ENCODE measurements at places on chromosomes 16 and 17.

DNA sequence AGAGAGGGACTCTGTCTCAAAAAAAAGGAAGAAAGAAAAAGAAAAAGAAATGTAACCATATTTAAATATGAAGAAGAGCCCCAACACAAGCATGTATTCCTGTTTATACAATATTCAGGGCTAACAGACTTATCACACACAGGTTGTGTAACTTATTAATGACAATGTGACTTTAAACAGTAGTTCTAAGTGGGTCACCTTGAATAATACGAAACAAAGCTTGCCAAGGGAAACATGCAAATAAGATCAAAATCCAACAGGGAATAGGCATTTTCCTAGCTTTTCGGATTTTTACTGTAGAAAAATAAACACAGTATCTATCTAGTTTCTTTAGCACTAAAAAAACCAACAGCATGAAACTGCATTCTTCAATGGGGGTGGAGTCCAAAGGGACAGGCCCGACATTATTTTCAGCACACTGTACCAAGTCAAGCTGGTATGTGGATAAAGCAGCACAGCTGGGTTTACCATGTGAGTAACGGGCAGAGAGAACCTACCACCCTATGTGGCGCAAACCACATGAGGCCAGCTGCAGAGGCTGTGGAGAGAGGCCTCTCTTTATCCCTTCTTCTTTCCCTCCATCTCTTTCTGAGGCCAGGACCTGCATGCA, 45.3 kb downstream of the TOM1L2 start:
- no peak for DNase-seq

- DNase-seq: no peak
Observed at GRCh38 chr16:51034481-51035109, 116.5 kb downstream of the SALL1 start.

DNA sequence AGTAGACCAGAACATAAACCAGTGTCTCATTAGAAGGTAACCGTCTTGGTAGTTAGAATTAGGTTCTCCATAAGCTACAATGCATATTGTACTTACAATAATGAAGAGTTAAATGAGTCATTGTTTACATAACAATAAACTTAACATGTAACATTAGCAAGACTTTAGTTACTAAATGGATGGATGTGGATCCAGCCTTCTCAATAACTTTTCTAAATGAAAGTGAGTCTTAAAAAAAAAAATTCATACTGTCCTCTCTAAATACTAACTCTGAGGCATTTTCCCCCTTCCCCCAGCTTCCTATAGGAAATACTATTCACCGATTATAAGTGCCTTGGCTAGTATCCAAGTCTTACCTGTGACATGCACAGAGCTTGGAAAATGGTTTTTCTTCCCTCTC, 155.3 kb downstream of the CYB561 start:
- no peak for DNase-seq

DNA sequence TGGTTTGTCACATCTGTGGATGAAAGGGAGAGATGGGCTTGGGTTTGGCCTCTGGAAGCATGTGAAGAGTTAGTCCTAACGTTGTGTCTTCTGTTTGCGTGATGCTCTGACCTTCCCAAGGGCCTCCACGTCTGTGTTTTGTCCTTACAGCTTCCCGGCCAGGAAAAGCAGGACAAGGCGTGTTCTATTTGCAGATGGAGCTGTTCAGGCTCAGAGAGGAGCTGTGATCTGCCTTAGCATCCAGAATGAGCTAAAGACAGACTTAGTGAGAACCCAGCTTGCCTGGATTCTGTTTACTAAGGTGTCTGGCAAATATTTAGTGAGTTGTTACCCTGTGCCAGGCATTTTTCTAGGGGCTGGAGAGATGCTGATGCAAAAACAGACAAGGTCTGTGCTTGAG, 282.1 kb downstream of the CBLN1 start:
- DNase-seq: no peak

DNA sequence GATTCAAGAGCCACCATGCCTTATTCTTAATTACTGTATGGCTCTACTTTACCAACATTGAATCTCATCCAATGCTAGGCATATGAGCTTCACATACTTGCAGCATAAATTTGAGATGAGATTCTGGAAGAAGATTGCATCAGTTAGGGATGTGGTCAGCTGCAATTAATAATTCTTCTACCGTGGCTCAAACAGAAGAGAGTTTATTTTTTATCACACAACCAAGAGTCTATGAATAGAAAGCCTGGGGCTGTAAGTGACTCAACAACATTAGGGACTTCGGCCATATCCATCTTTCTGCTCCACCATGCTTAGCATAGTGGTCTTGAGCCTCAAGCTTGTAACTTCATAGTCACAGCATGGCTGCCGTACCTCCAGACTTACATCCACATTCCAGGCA, 179.4 kb upstream of the IRX6 start:
- DNase-seq: no peak

- peak; percentile 59 for DNase-seq
Observed at GRCh38 chr17:15262291-15263205, 2.6 kb downstream of the PMP22 start.

DNA sequence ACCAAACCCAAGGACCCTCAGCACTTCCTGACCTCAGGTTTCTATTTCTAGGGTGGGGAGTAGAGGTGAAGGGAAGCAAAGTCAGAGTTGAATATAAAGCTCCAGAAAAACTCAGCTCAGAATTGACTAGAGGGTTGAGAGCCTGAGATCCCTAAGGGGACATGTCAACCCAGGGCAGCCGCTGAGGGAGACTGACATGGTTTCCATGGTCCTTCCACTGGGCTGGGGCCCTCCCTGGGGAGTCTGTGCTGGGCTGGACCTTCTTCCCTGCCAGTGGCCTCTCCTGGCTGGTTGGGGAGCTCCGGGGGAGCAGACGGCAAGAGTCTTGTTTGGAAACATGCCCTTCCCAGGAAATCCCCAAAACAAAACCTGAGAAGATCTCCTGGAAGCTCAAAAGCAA, 121.3 kb downstream of the METRNL start:
- DNase-seq: peak; percentile 8

DNA sequence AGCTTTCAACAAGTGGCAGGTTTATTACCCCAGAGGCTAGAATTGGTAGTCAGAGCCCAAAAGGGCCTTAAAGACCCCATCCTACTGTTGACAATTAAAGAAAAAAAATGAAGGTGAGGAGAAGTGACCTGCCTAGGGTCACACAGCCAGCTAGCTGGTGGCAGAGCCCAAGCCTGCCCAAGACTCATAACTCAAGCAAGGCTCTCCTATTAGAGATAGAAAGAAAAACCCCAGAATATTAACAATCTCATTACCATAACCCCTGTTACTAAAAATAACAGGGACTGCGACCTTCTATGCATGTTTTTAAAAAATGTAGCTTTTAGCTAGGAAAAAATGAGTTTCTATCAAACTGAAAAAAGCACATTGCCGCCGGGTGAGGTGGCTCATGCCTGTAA, 14.0 kb downstream of the HSPB9 start:
- no peak for DNase-seq

DNA sequence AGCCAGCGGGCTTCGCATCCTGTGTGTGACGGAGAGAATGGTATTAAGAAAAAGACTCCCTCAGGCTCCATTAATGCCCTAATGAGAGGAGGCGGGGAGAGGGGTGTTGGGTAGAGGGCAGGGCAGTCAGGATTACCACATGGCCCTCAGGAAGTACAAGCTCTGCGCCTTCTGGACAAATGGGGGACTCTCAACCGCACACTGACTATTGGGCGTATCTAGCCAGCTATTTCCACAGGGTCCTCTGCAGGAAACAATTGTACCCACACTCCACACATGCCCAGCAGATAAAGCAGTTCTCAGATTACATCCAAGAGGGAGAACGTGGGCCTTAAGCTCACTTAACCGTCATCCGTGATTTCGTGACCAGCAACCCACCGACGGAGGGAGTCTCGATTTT, 14.7 kb downstream of the NXN start:
- DNase-seq: no peak

DNA sequence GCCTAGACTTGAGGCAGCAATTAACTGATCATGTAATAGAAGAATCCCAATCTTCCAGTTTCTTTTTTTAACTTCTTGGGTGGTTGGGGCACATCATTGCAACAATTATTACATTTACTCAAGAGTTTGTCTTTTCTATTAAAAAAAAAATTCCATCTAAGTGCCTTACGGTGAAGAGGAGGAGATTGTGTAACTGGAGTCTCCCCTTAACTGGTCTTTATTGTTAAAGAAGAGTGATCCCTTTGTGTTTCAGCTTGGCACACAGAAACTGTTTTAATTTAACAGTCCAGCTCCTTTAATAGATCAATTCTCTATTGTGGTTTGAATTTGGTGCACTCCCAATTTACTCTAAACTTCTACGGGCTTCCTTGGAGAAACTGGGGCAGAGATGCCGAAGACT, 75.2 kb downstream of the FTO start:
- DNase-seq: no peak

DNA sequence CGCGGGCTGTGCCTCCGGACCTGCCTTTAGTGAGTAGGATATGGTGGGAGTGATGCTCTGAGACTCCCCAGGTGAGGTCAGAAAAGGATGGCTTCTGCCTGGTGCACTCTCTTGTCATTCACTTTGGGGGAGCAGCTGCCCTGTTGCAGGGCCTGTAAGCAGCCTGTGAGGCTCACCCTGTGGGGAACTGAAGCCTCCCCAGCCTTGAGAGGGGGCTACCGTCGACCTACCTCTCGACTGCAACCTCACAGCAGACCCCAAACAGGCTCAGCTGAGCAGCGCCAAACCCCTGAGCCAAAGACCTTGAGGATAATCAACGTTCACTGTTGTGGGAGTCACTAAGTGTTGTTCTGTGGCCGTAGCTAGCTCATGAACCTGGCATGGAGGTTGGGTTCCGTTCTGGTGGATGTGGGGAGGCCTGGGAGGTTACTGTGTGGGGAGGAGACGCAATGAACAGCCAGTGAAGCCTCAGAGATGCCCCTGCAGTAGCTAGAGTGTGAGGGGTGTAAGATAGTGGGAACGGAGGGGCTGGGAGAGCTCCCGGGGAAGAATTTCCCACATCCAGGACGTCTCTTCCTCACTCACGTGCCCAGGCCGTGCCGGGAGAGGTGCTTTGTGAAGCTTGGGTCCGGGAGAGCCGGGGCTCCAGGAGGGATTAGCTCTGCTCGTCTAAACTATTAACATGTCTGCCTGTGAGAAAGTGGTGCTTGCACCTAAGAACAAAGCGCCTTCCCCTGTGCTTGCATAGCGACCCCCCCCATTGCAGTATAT, 38.8 kb downstream of the METRNL start:
- peak; percentile 10 for DNase-seq

GRCh38 chr16:70682239-70683145, 3.4 kb downstream of the MTSS2 start:
- DNase-seq: peak; percentile 24

GRCh38 chr16:5979905-5980550, 882.4 kb upstream of the EEF2KMT start:
- no peak for DNase-seq

- DNase-seq: no peak
Observed at GRCh38 chr17:82881900-82882714, 42.3 kb upstream of the ZNF750 start.

DNA sequence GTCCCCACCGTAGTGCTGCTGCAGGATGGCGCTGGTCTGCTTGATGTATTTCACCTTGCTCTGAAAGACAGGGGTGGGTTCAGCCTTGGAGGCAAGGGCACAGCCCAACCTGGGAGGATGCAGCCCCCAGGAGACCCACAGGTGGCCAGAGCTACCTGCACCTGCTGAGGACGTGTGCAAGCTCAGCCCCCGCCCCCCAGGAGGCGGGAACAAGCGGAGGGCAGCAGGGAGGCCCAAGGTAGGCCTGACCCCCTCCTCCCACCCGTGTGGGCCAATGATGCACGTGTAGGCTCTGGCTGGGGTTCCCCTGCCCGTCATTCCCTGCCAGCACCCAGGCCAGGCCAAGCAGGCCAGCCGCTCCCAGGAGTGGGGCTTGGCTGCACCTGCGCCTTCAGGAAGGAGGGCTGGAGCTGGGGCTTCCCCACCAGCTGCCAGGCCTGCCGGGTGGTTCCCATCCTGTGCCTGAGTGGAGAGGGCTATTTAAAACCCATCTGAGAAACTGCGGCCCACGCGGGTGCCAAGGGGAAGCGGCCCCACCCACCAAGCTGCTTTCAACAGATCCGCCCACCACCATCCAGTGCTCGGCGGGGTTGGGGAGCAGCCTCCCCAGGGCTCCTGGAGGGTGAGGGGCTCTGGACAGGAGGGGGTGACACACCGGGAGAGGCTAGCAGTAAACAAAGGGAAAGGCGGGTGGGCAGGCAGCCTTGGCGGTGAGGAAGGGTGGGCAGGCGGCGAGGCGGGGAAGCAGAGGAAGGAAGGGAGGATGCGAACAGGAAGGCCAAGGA, 3.8 kb downstream of the NTHL1 start:
- DNase-seq: peak; percentile 20

GRCh38 chr16:53529513-53529912, 26.5 kb upstream of the AKTIP start:
- DNase-seq: no peak

All from glutamatergic neuron (in vitro differentiated cells).